ENCODE measurements at places on chromosomes 5 and 9.
A peak's percentile ranks its signal among the peaks of the same experiment; 100 is the strongest.

GRCh38 chr9:112881331-112881730 is 9.3 kb downstream of the SLC46A2 start:
- no peak for DNase-seq

- no peak for DNase-seq
Measured at GRCh38 chr9:12276505-12276904, 416.7 kb upstream of the TYRP1 start.

DNA sequence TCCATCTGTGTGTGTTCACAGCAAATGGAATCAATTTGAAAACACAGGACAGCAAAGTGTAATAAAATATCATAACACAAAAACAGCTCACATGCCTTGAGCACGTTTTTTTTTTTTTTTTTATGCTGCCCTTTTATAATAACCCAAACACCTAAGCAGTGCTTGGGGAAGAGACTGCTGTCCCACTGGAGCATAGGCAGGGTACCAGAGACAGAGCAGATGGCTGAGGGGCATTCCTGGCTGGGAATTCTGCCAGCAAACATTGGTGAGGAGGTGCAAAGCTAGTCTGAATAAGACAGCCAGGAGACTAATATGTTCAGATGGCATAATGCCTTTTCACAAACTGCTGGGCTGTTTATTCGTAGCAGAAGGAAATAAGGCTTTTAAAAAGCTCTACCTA is 58.1 kb upstream of the SV2C start:
- DNase-seq: no peak

GRCh38 chr5:148421661-148422060 is 37.9 kb downstream of the FBXO38 start:
- DNase-seq: no peak

GRCh38 chr5:74950836-74951515 is 84.8 kb upstream of the FAM169A start:
- DNase-seq: no peak

DNA sequence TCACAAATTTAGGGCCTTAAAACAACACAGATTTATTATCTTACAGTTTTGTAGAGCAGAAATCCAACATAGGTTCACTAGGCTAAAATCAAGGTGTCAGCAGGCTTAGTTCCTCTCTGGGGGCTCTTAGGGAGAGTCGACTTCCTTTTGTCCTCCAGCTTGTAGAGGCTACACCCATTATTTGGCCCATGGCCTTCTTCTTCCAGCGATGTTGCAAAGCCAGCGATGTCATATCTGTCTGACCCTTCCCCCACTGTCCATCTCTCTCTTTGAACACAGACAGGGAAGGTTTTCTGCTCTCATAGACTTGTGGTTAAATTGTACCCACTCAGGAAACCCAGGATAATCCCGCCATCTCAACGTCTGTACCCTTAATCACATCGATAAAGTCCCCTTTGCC is 60.3 kb upstream of the SHB start:
- no peak for DNase-seq

DNA sequence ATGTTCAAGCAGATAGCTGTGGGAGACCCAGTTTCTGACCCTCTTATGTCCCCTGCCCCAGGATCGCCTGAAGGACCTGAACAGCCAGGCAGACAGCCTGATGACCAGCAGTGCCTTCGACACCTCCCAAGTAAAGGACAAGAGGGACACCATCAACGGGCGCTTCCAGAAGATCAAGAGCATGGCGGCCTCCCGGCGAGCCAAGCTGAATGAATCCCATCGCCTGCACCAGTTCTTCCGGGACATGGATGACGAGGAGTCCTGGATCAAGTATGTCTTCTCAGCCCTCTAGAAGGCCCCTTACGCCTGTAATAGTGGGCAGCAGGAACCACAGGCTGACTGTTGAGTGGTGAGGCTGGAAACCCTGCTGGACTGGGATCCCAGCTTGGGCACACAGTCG is 41.1 kb downstream of the DYNC2I2 start:
- DNase-seq: no peak

DNA sequence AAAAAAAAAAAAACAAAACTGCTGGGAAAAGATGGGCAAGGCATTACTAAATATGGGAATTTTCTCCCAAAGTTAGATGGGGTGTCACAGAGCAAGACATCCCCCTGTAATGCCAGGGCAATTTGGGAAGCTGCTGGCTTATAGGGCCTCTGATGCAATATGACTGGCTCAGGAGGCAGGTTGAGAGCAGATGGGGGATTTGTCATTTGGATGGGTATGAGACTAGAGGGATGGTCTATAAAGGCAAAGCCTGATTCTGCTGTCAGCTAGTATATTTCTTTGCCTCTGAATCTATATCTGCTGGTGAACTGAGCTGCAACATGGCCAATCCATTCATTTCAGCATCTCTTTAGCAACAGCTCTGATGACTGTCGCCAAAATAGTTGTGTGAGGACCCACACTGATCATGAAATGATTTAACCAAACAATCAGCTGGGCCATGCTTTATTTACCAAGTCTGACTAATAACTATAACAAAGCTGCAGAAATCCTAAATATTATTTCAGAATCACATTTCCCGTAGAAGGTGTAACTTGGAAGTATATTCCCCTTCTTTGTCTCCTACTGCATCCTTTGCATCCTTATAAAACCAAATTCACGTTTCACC is 455.1 kb upstream of the ZNF608 start:
- DNase-seq: no peak

DNA sequence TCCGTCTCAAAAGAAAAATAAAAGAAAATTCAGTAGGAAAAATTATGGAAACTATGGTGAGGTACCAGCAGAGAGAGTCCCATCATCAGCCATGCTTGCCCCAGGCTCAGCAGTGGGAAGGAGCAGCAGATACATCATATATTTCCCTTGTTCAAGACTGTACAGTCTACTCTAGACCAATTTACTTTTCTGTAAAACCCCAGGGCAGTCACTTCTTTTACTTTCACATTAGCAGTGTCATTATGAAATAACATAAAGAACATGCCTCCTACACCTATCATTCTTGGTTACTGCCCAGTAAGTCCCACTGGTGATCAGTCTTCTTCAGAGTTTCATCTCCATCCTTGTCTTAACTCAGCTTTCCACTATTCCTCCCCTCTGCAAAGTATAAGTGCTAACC is 1145.0 kb downstream of the MAT2B start:
- DNase-seq: no peak

- DNase-seq: no peak
Measured at GRCh38 chr9:136527131-136527530, 18.7 kb downstream of the NOTCH1 start.

- DNase-seq: no peak
Measured at GRCh38 chr5:60354311-60354710, 345.7 kb downstream of the DEPDC1B start.

DNA sequence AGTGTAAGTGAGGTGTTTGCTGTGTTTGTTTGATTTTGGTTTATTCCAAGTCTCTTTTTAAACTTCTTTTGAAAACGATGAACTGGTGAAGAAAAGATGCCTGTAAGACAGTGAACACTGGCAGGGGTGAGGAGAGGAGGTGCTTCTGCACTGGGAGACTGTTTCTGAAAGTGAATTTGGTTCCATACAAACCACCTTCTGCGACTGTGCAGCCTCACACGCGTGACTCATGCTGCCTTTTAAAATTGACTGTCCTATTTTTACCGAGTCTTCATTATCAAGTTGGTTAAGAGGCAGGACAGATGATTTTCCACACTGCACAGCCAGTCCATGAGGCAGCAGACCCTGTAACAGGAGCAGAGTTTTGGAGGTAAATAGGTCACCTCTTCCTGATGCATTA is 340.6 kb downstream of the MTRR start:
- no peak for DNase-seq

GRCh38 chr9:97786341-97786740 is 66.7 kb upstream of the FOXE1 start:
- DNase-seq: no peak

GRCh38 chr9:37913480-37914153 is 9.7 kb upstream of the SLC25A51 start:
- peak; percentile 82 for DNase-seq

- DNase-seq: no peak
Measured at GRCh38 chr5:26009742-26010141, 1028.6 kb downstream of the CDH9 start.

DNA sequence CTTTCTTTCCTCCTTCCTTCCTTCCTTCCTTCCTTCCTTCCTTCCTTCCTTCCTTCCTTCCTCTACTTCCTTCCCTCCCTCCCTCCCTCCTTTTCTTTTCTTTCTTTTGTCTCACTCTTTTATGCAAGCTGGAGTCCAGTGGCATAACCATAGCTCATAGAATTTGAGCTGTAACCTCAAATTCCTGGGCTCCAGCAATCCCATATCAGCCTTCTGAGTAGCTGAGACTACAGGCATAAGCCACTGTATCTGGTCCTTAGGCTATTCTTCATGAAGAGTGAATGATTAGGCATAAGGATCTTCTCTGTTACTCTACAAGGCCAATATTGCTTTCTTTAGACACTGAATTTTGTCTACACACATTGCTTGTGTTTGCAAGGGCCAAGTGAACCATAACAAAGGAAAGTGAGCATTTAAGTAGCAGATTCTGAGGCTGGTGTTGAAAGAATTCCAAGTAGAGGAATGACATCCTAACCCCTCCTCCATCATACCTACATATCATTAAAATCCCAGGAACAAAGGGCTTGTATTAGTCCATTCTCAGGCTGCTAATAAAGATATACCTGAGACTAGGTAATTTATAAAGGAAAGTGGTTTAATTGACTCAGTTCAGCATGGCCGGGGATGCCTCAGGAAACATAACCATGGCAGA is 293.2 kb downstream of the HCN1 start:
- DNase-seq: no peak

GRCh38 chr9:14170973-14171596 is 142.9 kb downstream of the NFIB start:
- no peak for DNase-seq

- DNase-seq: no peak
Measured at GRCh38 chr9:17433526-17433925, 145.3 kb upstream of the SH3GL2 start.

GRCh38 chr9:117293206-117294114 is 121.4 kb downstream of the ASTN2 start:
- no peak for DNase-seq

Measured in CD4-positive, alpha-beta T cell treated with Interleukin-12 subunit alpha and Interleukin-12 subunit beta, for 1 hour (primary cell).